ENCODE measurements at places on chromosomes 6 and 20.

GRCh38 chr6:135972150-135972549 is 120.6 kb downstream of the PDE7B start:
- DNase-seq = no peak

DNA sequence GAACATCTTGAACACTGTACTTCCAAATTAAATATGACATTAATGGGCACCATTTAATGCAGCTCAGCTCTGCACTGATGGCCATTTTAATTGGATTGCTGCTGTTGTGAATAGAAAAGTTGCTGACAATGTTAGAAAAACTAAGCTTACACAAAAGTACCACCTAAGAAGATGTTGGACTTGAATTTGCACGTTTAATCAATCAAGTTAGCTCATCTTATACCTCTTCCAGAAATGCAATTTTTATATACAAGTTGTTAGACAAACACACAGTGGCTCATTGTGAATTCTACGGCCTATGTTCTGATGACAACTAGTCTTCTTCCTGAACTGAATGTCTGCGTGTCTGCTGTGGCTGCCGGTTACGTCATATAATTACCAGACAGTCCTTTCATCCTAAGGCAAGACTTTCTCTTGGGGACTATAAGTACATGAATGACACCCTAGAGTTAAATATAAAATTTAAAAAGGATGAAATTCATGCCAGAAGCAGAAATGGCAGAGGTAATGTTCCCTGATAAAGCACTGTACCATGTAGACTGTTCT is 330.2 kb downstream of the EPM2A start:
- no peak for DNase-seq

GRCh38 chr6:4347877-4348276 is 212.5 kb upstream of the ECI2 start:
- DNase-seq = no peak

- DNase-seq = no peak
Measured at GRCh38 chr6:141906569-141907080, 226.1 kb upstream of the GJE1 start.

GRCh38 chr6:50288881-50289280 is 239.2 kb upstream of the DEFB112 start:
- no peak for DNase-seq

GRCh38 chr6:38968702-38969149 is 79.9 kb upstream of the GLP1R start:
- DNase-seq = peak; percentile 16

GRCh38 chr20:17473659-17474058 is 57.5 kb downstream of the BFSP1 start:
- no peak for DNase-seq

DNA sequence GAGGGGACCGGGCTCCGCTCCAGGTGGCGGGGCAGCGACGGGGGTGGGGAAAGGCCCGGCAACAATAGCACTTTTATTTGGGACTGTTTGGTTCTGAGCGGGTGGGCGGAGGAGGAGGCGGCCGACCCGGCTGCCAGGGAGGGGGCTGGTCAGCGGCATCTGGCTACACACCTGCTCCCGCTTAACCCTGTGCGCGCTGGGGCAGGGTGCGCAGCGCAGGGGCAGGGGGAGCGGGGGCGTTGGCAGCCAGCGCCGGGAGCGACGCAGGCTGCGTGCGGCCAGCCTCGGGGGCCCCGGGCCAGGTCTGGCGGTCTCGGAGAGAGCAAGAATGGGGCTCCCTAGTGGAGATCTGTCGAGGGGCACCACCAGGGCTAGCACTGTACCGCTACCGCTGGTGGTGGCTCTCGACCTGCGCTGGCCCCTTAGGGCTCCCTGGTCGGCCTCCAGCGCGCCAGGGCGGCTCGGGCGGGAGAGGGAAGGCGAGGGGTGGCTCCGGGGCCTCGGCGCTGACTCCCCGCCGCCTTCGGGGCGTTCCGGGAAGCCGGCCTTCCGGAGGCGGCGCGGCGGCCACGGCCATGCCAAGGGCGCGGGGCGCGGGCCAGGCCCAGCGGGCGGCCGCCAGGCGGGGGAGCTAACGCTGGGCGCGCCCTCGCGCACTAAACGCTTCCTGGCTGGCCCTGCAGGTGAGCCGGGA is 92.4 kb downstream of the NCR2 start:
- no peak for DNase-seq

GRCh38 chr6:24882835-24883555 is 52.8 kb downstream of the RIPOR2 start:
- no peak for DNase-seq

GRCh38 chr6:167515873-167516507 is 191.1 kb downstream of the TTLL2 start:
- no peak for DNase-seq

DNA sequence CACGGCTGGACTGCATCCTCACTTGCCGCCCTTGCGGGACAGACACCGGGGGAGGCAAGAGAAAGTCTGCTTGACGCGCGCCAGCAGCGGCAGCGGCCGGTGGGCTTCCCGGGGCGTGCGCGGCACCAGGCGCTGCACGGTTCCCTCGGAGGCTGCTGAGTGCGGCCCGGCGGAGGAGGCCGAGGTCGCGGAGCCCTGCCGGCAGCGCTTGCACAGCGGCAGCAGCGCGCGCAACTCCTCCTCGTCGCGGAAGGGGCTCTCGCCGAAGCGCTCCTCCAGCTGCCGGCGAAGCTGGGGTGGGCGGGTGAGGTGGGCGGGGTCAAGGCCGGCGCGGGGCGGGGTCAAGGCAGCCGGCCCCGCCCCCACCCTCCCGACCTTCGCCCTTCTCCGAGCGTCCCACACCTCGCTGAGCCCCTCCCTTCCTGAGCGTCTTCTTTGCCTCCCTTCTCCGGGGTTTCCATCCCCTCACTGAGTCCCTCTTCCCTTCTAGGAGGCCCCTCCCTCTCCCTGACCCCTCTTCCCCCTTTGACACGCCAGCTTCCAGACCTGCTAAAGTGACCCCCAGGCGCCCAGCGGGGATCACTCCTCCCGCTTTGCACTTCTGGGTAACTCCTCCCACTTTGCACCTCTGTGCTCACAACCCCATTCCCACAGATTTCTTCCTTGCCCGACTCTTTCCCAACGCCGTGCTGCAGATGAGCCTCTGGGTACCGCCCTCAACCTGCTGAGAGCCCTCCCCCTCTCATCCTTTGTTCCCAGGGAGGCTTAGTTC is 8.8 kb downstream of the DUSP15 start:
- DNase-seq = peak; percentile 76

GRCh38 chr6:26029570-26029856 is 57.7 kb upstream of the HFE start:
- no peak for DNase-seq

DNA sequence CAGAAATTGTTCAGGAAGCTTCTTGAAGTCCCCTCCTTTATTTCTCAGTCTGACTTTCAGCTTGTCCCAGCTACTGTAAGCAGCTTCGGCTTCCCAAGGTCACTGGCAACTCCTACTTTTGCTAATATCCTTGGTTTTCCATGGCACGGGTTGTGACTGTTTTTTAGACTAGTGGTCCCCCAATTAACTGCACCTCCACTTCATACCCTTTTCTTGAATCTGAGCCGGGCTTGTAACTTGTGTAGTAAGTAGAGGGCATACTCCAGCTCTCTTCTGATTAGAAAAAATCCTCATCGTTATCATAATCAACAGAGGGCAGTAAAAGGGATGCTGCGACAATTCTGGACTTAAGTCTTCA is 162.3 kb upstream of the TNFAIP3 start:
- no peak for DNase-seq

DNA sequence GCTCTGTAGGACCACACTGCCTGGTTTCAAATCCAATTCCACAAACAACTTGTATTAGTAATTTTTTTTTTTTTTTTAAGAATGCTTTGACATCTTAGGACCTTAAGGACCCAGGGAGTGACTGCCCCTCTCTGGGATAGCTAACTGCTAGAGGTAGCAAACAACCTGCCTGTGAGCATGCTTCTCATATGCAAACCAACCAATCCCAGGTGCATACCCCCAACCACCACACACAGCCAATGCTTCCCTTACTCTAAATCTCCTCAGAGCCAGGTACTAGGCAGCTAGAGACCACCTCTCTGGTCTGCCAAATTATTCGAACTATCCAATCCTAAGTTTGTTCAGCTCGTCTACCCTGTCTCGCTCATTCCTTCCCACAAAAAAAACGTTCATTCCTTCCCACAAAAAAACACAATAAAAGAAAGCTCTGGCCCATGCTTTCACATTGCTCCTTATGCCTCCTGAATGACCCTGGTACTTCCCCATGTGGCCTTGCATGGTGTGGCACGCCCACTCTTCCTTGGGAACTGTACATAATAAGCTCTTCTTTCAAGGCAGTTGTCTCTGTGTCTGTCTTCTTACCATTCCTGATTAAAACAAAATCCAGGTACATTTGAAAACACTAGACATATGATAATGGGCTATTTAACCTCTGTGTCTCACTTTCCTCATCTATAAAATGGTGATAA is 6.4 kb downstream of the SERAC1 start:
- DNase-seq = no peak

GRCh38 chr20:37600486-37600885 is 72.8 kb upstream of the BLCAP start:
- no peak for DNase-seq

DNA sequence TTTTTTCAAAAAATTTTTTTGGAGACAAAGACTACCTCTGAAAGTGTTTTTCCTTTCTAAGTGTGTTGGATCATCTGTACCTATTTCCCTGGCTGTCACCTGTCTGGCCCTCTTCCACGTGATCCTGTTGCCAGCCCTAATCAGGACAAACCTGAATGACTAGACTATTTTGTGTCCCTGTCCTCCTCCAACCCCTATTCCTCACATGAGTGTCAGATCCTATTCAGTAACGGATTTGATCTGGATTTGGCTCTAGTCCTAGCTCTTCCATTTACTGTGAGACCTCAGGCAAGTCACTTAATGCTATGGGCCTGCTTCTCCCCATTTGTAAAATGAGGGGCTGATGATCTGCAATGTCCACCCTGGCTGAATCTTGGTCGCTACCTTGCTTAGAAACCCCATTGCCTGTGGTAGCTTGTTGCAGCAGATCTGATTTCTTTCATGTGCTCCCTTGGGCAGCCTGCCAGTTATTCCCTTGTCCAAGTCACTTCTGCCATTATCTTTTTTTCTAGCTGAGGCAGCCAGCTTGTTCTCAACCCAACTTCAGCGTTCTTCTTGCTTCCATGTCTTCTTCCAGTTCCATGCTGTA is 4.8 kb downstream of the PHF20 start:
- no peak for DNase-seq

- DNase-seq = no peak
Measured at GRCh38 chr20:13338999-13339411, 117.9 kb downstream of the ISM1 start.

DNA sequence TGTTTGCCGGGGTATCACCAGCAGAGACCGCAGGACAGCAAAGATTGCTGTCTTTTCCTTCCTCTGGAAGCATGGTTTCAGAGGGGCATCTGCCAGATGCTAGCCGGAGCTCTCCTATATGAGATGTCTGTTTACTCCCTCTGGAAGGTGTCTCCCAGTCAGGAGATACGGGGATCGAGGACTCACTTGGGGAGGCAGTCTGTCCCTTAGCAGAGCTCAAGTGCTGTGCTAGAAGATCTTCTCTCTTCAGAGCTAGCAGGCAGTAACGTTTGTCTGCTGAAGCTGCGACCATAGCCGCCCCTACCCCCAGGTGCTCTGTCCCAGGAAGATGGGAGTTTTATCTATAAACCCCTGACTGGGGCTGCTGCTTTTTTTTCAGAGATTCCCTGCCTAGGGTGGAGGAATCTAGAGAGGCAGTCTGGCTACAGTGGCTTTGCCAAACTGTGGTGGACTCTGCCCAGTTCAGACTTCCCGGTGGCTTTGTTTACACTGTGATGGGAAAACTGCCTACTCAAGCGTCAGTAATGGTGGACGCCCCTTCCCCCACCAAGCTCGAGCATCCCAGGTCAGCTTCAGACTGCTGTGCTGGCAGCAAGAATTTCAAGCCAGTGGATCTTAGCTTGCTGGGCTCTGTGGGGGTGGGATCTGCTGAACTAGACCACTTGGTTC is 133.0 kb upstream of the FLRT3 start:
- DNase-seq = no peak

DNA sequence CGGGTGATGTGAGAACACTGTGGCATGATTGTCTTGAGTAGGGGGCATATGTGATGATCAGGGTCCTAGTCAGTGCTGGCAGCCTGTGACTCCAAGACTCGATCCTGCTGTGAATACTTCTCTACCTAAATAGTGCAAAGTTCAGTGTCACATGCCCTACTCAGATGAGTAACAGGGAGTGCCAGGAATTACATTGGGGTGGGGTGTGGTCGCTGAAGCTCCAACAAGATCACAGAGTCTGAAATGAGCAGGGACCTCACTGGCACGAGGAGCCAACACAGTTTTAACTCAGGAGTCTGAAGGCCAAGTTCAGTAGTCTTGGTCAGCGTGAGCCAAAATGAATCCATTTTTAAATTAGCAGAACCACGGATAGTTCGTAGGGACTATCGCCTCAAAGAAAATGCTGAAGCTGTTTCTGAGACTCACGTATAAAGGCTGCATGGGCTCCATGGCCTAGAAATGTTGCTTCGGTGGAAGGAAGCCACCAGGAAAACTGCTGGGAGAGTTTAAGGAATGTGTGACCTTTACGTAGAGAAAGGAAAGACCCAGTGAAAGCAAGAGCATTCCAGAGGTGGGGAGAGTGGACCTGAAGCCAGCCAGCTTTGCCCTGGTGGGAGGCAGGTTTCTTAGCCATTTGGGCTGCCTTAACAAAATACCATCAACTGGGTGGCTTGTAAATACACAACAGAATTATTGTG is 72.2 kb downstream of the RPP40 start:
- no peak for DNase-seq

DNA sequence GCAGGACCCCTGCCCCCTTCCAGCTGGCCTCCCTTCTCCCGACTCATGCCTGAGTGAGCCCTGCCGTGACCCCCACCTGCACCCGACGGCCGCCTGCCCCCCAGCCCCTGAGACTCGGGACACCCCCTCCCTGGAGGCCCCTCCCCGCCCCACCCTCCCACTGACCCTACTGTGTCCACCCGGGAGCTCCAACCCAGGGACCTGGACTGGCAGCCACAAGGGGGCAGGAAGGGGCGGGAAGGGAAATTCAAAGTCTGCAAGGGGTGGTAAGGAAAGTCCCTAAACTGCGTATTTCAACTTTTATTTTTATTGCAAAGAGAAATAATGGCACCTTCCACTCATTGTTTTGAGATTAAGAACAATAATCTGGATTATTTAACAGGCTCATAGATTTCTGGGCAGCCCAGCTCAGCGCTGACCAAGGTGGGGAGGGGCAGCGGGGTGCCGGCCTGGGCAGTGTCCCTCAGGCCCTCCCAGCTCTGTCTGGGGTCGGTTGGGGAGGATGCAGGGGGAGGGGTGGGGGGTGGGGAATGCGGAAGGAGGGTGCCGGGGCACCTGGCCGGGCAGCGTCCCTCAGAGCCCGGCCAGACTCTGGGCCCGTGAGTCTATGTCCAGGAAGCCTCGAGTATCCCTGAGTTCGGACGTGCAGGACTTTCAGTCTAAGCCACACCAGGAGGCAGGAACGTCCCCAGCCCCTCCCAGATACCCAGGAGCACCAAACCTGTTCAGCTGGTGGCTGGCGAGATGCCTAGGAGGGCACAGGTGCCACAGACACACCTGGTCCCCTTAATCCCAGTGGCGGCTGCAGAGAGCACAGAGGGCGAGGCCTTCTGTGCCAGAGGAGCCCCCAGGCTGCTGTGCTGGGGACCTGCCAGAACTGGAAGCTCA is 1.3 kb upstream of the PTK6 start:
- peak; percentile 28 for DNase-seq

GRCh38 chr20:48709058-48709691 is 118.6 kb downstream of the PREX1 start:
- no peak for DNase-seq

GRCh38 chr6:158164579-158165170 is 3.4 kb downstream of the SERAC1 start:
- no peak for DNase-seq

- no peak for DNase-seq
Measured at GRCh38 chr20:62252342-62252966, 14.1 kb downstream of the OSBPL2 start.

- no peak for DNase-seq
Measured at GRCh38 chr20:53831812-53832211, 238.2 kb upstream of the ZNF217 start.
